ENCODE measurements at places on chromosomes 5 and 9.
A peak's percentile ranks its signal among the peaks of the same experiment; 100 is the strongest.

DNA sequence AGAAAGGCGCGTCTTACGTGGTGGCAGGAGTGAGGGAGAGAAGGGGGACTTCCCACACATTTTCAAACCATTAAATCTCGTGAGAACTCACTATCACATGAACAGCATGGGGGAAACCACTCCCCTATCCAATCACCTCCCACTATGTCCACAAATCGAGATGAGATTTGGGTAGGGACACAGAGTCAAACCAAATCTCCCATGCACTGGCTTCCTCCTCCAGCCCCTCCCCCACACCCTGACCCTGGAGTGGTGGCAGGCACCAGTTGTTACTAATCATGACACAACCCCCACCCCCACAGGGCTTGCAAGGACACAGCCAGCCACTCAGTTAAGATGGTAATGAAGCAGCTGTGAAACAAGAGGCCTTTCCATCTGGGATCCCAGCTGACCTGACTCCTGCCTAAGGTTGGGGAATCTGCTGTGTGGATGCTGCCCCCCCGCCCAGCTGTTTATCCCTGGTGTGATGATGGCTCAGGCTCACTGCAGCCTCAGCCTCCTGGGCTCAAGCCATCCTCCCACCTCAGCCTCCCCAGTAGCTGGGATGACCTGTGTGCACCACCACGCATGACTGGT, 57.1 kb upstream of the FUBP3 start:
- no peak for DNase-seq

- no peak for DNase-seq
These were observed 24.8 kb upstream of the CPEB4 start for GRCh38 chr5:173863359-173863758.

- DNase-seq = no peak
These were observed at the start of gene SLC35D2 for GRCh38 chr9:96383165-96383942. Gene SLC35D2 (minus strand): TSS chr9:96383711. CDS start chr9:96383634, 77 bp downstream.

DNA sequence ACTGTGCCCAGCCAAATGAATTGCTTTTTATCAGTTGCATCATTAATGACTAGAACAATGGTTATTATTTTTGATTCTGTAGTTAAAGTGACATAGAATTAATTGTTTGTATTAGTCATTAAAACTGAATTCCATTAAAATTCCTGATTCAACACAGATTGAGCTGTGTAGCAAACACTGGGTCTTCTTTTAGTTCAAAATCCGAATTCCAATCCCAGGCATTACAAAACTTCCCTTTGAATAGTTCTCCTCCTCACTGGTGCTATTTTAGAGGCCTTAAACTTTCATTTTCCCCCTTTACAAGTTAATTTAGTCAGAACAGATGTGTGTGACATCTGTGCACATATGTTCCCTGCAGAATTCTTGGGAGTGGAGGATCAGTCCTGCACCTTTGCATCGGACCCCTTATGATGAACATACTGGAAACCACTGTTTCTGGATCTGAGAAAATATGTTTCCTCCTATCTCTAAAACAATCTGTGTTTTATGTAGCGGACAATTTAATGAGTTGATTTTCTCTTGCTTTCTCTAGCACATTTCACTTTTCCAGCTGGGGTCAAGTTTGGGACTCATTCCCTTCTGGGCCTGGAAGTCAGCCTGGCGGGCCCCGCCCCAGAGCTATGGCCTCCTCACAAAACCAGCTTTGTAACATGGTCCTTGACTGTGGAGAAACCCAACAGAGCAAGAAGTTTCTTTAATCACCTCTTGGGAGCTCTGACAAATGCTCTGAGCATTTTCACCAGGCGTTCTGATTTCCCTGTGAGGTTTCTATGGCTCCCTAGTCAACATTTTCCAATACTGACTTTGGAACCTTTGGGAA, 87.9 kb upstream of the MAMDC2 start:
- DNase-seq = no peak

DNA sequence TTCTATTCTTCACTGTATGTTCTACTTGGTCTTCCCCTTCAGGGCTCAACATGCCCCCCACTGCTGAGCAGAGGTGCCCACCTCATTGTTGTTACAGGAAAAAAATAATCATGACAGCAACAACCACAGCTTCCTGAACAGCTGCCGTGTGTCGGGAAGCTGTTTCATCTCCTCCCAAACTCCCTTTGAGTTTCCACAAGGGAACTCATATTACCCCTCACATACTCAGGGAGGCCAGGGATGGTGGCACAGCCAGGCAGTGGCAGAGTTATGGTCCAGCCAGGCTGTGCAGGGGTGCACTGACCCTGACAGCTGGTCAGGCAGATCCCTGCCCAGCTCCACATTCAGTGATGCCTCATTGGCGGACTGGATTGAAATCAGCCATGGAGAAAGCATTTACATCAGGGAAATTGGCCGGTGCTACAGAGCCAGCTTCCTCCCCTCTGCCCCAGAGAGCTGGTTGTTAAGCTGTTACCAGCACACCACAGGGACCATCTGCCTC, 37.3 kb downstream of the SARDH start:
- DNase-seq = no peak

- no peak for DNase-seq
These were observed 3.2 kb downstream of the ADAMTSL1 start for GRCh38 chr9:18477121-18477660.

DNA sequence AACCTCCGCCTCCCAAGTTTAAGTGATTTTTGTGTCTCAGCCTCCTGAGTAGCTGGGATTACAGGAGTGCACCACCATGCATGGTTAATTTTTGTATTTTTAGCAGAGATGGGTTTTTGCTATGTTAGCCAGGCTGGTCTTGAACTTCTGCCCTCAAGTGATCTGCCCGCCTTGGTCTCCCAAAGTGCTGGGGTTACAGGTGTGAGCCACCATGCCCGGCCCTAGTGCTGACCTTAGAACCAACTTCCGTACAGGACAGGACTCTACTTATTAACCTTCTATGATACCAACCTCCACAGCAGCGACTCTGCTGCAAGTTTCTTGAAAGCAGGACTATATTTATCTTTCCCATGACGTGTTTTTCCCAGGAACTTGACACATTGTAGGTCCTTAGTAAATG, 176.9 kb downstream of the RGS3 start:
- no peak for DNase-seq

GRCh38 chr5:93658044-93658443, 75.0 kb downstream of the NR2F1 start:
- DNase-seq = no peak

GRCh38 chr5:160457252-160457651, 35.6 kb downstream of the PTTG1 start:
- DNase-seq = no peak

DNA sequence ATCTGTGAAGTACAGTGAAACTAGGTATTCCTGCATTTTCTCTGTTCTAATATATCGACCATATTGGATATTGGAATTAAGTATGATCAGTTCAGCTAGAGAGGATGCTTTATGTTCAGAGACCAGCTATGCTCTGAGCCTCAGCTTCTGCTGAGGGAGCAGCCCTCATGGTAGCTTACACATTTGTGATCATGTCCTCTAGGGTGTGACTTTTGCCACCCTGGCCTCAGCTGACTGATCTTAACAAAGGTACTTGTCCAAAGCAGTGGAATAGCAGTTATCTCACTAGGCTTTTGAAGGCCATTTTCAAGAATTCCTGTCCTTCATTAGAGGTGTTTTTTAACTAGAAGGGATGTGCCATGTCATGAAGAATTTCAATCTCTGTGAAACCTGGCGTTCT, 9.3 kb downstream of the SCAMP1 start:
- DNase-seq = no peak

- DNase-seq = no peak
These were observed 17.6 kb upstream of the RECK start for GRCh38 chr9:36018891-36019720.

DNA sequence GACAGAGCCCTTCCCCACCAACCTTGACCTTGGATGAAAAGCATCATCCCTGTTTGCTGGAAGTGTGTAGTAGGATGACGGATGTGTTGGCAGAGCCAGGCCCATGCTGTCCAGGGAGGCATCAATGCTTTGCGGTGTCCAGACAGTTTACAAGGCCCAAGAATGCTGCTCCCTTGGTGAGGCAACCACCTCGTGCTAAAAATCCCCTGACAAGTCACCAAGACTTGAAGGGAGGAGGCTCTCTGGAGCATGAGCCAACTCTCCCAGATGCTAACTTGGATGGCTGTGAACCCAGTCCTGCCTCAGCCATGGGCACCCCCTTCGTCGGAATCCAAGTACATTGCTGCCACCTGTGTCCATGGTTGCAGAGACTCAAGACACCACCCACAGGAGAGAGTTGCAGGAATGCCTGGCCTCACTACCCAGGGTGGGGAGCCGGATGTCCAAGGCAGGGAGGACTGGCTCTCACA, 9.5 kb upstream of the NKD2 start:
- DNase-seq = no peak

- DNase-seq = no peak
These were observed 10.6 kb upstream of the TMEM38B start for GRCh38 chr9:105683688-105684275.

DNA sequence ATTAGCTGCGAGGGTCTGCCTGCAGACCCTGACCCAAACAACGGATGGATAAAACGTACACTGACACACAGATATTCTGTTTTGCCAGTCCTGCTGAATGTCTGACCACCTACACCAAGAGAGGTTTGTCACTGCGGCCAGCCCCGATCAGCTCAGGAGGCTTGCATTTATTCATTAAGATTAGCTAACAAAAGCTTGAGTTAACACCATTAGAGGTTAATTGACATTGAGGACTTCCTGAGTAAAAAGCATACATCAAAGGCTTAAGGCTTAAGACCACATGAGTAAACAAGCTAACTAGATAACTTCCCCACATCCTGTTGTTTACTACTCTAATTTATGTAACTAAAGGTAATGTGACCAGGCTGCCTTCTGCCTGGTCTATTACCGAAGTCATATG, 198.1 kb upstream of the TRPC7 start:
- DNase-seq = no peak

- no peak for DNase-seq
These were observed 15.5 kb downstream of the SURF6 start for GRCh38 chr9:133320421-133320881.

DNA sequence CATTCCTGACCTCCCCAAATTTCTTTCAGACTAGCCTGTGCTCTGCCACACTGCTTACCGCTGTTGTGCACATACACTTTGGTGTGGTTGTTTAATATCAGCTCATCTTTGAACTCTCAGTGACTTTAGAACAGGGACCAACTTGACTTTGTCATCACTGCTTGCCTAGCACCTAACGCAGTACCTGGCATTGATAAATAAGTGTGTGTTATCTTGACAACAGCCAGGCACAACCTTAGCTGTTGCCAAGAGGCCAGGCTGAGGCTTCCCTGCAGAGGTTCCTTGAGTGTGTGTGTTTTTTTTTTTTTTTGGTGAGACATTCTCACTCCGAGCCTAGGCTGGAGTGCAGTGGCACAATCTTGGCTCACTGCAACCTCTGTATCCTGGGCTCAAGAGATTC, 41.0 kb upstream of the SLC28A3 start:
- DNase-seq = no peak

- no peak for DNase-seq
These were observed 8.8 kb downstream of the NEUROG1 start for GRCh38 chr5:135526924-135527323.

DNA sequence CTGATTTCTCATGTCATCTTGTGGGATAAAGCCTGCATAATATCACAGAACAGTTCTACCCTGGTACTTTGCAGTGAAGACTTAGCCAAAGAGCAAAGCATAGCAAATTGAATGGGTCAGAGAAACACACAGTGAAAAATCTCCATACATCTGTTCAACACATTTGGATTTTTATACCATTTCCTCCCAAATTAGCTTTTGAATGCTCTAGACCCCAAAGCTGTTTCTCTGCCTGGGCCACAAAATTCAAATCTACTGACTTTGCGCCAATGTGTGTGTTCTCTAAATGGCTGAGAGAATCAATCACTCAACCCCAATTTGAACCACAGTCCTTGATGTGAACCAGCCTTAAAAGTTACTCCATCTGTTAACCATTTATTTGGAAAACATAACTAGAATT, 236.9 kb upstream of the NFIL3 start:
- DNase-seq = no peak

DNA sequence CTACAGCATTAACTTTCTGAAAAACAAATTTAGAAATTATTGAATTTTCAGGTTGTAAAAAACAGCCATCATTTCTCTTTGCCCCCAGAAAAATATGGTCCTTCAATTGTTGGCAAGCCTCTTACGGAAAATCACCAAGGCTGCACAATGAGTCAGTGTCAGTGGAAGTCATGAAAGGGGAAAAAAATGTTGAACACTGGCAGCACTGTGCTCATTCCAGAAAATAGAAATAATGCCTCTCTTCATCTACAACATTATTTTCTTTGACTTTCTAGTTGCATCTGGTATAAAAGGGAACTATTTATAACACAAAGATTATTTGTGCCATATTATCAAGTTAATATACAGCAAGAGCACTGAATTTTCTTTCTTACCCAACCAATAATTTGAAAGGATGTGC, 26.7 kb upstream of the STK32A start:
- DNase-seq = no peak

DNA sequence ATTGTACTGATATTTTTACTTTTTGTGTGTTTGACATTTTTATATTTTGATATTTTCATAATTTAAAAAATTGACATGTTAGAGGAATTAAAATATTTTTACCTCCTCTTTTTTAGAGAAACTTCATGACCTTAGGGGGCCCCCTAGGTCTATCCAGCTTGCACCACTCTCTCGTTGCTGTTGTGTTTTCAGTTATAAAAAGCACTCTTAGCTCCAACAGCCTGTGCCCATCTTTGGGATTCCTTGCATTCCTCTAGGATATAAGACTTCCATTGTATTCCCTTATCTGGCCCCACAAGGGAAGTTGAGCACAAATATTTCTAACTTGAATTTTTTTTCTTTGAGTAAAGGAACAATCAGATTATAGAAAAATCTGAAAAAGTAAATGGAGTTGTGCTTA, 245.3 kb downstream of the SH3GL2 start:
- no peak for DNase-seq

GRCh38 chr5:173296737-173297676, 31.2 kb downstream of the STC2 start:
- DNase-seq = no peak

DNA sequence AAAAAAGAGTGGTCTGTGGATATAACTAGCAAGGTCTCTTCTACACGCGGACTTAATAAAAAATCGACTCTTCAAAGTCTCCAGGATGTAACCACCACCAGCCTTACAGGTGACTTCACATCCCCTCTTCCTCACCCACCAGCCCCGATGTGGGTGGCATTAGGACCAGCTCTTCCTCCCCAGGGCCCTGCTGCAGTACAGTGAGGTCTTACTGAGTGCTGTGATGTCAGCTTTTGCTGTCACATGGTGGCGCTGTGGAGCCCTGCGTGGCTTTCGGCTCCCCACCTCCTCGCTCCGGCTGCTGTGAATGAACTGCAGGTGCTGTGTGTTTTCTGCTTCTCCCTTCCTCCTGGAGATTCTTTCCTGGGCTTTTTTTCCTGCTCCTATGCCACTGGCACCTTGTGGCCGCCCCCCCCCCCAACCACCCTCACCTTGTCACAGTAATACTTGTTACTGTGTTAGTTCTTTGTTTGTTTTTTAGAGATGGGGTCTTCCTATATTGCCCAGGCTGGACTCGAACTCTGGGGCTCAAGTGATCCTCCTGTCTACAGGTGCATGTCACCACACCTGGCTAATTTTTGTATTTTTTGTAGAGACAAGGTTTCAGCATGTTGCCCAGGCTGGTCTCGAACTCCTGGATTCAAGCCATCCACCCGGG, 15.8 kb upstream of the RAPGEF1 start:
- peak; percentile 80 for DNase-seq
